Lung (tissue), 17 donors: ENCODE measurements at places on chromosomes 11 and 22. TPM values are rescaled to one million over a fixed set of nuclear protein-coding genes. Genes with fewer than 3 reads are reported as not detected.

DNA sequence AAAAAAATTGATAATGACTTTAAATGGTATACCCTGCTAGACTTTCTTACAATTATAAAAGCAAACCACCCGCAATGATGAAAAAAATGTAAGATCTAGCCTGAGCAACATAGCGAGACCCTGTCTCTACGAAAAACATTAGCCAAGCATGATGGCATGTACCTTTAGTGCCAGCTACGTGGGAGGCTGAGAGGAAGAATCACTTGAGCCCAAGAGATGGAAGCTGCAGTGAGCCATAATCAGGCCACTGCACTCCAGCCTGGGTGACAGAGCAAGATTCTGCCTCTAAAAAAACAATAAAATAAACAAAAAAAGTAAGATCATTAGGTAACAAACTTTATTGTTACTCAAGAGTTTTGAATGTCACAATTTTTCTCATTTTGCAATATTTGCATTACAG is 39.2 kb downstream of the KMT5B start:
- no peak for DNase-seq

The OR2AT4 gene
- not detected for polyA plus RNA-seq

- peak; percentile 67 for DNase-seq
Observed at GRCh38 chr22:36433318-36434231, 45.8 kb upstream of the MYH9 start.

DNA sequence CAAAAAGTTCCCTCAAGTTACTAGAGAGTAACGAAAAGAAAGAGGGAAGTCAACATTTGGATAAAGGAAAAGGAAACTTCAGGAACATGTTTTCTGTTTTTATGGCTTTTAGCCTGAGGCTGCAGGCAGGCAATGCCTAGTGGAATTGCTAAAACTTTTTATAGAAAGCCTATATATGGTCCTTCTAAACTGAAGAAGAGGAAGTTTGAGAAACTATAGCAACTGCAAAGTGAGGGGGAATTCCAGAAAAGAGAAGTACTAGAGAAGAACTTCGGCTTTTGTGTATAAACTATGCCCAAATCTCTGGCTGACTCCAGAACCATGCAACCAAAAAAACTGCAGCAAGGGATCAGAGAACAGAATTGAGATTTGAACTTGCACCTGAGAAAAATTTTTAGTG is 74.3 kb upstream of the ARHGAP42 start:
- no peak for DNase-seq

- DNase-seq = no peak
Observed at GRCh38 chr11:58742140-58742539, 10.4 kb upstream of the GLYAT start.

The HMOX1 gene
- 120 TPM for polyA plus RNA-seq

DNA sequence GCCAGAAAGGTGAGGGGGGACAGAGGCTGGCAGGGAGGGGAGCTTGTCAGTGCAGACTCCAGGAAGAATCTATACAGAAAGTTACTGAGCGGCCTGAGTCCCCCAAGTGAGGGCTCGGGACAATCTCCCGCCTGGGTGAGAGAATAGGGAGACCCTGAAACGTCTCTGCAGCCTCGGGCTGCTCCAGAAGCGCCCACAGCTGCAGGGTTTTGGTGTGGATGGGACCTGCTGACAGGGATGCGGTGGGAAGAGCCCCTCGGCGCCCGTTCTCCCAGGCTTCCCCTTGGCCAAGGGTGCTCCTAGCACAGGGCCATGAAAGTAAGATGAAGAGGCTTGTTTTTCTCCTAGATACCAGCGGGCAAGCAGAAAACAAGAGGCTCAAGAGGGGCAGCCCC is 743 bp upstream of the RCE1 start:
- DNase-seq = no peak
